ENCODE measurements at places on chromosomes 1 and 21.

DNA sequence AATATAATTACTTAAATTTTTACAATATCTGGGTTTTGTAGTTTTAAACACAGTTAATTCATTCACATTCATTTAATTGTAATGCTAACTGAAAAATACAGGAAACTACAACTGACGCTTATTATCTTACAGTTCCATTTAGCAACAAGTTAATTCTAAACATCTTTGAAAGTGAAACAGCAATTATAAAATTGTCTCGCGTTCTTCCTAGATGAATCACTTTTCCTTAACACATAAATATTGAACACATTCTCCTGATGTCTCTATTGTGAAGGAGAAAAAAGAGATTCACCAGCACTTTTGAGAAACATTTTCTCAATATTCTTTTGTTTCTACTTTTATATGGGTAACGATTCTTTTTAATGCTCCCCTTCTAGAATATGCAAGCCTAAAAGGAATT, 6.4 kb downstream of the PTGFR start:
- DNase-seq = no peak

- no peak for DNase-seq
These were observed 10.0 kb downstream of the ARF1 start for GRCh38 chr1:228092342-228093049.

- no peak for DNase-seq
These were observed 25.0 kb downstream of the AGPAT3 start for GRCh38 chr21:43890042-43890441.

- DNase-seq = no peak
These were observed 7.9 kb upstream of the SH3GLB1 start for GRCh38 chr1:86696522-86696921.

DNA sequence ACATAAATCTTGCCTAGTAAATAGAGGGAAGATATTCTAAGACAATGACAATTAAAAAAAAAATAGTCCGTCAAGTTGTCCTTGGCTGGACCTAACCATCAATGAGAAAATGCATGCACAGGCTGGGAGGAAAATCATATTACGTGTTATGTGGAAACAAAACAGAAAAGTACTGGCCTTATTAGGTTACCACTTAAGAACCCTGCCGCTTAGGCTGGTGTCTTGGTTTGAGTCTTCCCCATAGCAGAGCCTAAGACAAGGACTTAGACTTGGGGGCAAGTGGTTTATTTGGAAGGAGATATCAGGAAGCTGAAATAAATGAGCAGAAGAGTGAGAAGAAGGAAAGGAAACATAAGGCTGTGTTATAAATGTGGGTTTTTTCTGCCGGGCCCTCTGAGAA, 186.4 kb downstream of the MRPL39 start:
- DNase-seq = no peak

GRCh38 chr1:203888807-203889251, 27.4 kb downstream of the SNRPE start:
- DNase-seq = no peak

GRCh38 chr1:215637041-215637573, 70.0 kb downstream of the KCTD3 start:
- DNase-seq = no peak

- no peak for DNase-seq
These were observed 33.5 kb downstream of the LAMC2 start for GRCh38 chr1:183219616-183220009.

- no peak for DNase-seq
These were observed 15.8 kb downstream of the CAMK2N1 start for GRCh38 chr1:20470194-20470593.

DNA sequence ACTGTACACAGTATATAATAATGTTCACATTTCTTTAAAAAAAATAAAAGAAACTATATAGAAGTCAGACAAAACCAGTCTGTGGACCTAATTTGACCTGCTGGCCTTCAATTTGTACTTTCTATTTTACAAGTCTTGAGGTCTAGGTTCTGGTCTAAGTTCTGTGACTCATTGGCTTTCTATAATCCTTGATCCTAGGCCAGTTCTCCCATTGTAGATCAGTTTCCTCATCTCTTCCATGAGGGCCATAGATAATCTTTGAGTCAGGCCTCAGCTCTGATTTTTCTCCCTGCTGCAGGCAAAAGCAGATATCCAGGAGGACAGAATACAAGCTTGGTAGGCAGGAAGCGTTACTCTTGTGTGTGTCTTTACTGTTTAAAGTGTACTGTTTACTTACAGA, 603.7 kb upstream of the CAMK1G start:
- no peak for DNase-seq

DNA sequence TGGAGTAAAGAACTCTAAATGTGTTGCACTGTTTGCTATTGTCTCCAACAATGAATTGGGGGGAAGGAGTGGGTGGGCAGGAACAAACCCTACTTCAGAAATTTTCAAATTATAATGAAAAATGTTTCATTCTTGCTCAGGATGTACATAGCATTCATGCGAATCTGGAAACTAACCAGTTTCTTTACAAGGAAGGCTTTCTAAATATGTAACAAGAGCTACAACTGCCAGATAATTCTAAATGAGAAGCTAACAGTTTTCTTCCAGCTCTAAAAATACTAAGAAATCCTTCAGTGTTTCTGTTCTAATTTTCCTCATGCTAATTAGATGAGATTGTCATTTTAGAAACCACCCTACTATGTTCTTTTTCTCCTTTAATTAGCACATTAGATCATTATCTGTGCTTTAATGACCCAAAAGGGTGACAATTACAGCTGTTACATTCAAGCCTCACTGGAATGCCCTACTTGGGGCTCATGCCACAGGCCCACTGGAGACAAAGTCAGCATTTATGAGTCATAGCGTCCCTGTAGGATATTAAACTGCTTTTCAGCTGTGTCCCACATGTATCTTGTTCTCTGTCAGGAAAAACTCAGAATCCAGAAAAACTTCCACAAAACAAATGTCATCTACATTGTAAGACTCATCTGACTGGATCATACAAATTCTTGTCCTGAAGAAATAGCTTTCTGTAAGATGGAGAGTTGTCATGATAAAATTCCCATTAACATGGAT, 804.6 kb upstream of the CXADR start:
- no peak for DNase-seq

- DNase-seq = no peak
These were observed 76.0 kb upstream of the ZBTB40 start for GRCh38 chr1:22375601-22376000.

- DNase-seq = no peak
These were observed 110.6 kb upstream of the PLPPR5 start for GRCh38 chr1:99115231-99115630.

DNA sequence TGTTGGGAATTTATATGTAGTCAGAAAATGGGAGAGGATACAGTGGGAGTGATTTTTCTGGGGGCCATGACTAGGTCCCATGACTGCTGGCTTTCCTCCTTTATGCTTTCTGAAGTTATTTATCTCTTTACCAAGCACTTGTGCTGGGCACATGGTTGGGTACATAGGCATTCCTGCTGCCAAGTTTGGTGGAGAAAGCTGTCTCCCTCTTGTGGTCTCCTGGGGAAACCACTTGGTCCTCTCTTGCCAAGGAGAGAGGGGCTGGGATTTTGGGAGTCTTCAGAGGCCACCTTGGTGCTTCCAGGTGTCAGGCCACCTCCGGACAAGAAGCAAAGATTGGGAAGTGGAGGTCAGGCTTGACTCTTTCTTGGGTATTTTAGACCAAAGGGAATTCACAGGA, 120.2 kb upstream of the KCNE2 start:
- DNase-seq = no peak

DNA sequence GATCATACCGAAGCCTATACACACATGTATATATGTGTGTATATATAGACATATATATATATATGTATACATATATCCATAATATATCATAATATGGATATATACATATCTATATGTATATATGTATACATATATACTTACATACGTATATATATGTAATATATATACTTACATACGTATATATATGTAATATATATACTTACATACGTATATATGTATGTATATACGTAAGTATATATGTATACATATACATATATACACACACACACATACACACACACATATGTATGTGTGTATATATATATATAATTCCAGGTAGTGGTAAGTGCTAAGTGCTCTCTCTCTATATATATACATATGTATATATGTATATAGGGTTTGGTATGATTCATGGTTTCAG, 9.7 kb upstream of the TMEM35B start:
- no peak for DNase-seq

DNA sequence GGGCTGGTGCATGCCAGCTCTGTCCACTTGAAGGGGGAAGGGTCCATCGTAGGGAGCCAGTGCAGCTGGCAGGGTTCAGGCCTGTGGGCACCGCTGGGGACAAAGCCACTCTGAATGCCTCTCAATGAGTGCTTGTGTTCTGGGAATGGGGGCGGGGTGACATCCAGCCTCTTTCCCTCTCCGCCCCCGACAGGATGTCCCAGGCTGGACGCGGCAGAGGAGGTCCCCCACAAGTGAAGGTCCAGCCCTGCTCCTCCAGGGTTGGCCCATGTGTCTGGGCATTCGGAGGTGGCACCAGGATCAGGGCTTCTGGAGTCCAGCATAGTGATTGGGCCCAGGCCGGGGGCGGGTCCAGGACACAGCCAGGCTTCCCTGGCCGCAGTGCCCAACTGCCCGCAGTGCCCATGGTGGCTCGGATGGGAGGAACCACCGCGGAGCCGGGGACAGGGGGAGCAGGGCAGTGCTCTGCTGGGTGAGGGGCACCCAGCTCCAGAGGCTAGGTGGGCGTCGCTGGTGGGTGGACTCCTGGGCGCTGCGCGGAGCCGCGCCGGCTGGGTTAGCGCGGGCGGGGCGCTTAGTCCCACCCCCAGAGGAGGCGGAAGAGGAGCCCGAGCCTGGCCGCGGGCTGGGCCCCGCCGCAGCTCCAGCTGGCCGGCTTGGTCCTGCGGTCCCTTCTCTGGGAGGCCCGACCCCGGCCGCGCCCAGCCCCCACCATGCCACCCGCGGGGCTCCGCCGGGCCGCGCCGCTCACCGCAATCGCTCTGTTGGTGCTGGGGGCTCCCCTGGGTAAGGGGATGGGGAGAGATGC, at the start of gene SHISA4:
Gene SHISA4, plus strand, starts transcription at position 617 of the 808 bp plus-strand sequence. Its CDS starts 97 bp downstream, at position 714.
- DNase-seq = no peak

GRCh38 chr1:222390181-222390580, 157.7 kb downstream of the HHIPL2 start:
- no peak for DNase-seq

DNA sequence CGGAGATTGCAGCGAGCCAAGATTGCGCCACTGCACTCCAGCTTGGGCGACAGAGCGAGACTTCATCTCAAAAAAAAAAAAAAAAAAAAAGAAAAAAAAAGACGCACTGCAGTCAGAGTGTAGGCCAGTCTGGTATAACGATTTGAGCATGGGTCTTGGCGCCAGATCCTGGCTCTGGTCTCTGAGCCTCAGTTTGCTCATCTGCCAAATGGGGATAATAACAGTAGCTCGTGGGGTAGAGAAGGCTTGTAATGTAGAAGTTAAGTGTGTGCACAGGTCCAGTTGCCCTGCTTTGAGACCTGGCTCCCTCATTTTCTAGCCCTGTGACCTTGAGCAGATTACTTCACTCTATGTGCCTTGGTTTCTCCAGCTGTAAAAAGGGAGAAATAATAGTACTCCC, 26.3 kb upstream of the GRHL3 start:
- DNase-seq = no peak

- DNase-seq = no peak
These were observed 22.8 kb upstream of the C1orf174 start for GRCh38 chr1:3922851-3923250.

- no peak for DNase-seq
These were observed 143.2 kb downstream of the PBX1 start for GRCh38 chr1:164702216-164702615.

GRCh38 chr1:179303200-179303785, 9.7 kb downstream of the SOAT1 start:
- DNase-seq = no peak

GRCh38 chr1:19065526-19066247, 109.2 kb upstream of the IFFO2 start:
- DNase-seq = no peak

GRCh38 chr1:214638459-214638807, 35.4 kb downstream of the CENPF start:
- no peak for DNase-seq

GRCh38 chr1:76840278-76840677, 27.0 kb upstream of the ST6GALNAC5 start:
- DNase-seq = no peak

DNA sequence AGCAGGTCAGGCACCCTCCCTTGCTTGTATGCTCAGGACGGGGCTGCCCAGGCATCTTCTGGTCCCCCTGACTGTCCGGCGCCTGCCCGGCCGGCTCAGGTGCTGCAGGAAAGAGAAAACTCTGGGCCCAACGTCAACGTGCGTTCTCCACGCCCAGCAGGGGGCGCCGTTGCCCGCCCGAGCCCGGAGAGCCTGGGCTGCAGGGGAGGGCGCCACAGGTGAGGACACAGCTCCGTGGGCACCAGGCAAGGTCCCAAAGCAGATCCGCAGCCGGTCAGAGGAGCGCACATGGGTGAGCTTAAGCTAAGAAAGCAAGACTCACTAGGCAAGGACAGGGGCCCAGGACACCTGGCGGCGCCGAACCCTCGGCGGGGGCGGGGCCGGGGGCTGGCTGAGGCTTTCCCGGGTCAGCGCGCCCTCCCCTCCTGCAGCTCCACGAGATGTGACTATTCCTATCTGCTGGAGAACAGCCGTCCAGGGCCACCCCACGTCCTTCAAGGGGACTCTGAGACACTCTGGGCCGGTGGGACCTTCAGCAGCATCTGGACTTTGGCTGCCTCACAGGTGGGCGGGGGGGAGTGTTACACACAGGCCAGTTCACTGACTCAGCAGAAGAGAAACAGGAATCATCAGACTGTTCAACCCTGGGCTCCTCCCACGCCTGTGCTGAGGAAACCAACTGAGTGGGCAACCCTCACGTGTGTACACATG, 29.3 kb downstream of the KRTAP10-1 start:
- peak; percentile 77 for DNase-seq

DNA sequence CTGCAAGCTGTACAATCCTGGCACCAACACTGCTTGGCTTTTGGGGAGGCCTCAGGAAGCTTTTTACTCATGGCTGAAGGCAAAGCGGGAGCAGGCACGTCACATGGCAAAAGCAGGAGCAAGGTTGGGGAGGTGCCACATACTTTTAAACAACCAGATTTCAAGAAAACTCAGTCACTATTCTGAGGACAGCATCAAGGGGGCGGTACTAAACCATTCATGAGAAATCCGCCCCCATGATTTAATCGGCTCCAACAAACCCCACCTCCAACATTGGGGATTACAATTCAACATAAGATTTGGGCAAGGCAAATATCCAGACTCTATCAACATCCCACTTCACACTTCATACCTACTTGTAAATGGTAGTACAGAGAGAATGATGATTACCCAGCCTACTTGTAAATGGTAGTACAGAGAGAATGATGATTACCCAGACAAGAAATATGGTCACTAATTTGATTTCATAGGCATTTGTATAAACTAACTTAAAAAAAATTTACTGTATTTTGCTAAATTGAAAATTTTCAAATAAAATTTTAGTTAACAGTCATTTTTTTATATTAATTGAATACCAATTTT, 24.9 kb downstream of the ATP5PF start:
- DNase-seq = no peak

DNA sequence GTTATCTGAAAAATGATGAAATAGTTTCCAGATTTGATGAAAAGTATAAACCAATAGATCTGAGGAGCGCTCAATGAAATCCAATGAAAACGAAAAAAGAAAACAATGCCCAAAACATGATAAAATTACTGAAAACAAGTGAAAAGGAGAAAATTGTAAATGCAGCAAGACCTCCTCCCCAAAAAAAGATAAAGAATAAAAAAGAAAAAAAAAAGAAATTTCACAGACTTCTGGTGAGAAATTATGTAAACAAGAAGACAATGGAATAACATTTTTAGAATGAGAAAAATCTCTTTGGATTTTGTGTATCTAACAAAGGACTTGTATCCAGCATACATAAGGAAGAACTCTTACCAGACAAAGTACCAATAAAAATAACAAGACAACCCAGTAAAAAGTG, 134.2 kb downstream of the DNAH14 start:
- DNase-seq = no peak

- no peak for DNase-seq
These were observed 208.1 kb upstream of the DUSP10 start for GRCh38 chr1:221949996-221950395.
